ENCODE measurements at places on chromosomes 7 and 10.
A peak's percentile ranks its signal among the peaks of the same experiment; 100 is the strongest.

GRCh38 chr10:24897326-24897926, 55.0 kb downstream of the PRTFDC1 start:
- DNase-seq = no peak

DNA sequence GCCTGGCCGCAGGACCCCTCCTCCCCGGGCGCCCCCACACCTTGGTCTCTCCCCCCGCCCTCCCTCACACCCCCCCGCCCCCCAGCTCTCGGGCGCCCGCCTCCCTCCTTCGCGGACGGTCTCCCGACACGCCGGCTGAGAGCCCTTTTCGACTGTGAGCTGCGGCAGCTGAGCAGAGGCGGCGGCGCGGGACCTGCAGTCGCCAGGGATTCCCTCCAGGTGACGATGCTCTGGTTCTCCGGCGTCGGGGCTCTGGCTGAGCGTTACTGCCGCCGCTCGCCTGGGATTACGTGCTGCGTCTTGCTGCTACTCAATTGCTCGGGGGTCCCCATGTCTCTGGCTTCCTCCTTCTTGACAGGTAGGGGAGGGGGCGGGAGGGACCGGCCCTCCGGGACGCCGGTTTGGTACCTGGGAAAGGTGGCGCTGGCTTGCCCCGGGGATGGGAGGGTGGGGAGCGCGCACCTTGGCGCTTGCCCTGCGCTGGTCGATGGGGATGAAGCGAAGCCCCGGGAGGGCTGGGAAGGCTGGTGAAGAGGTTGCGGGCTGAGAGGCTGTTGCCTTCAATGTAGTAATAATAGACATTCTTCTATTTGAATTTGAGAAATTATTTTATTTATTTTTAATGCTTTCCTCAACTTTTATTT, at the start of gene BMPER:
Gene BMPER (plus strand): TSS at position 151 of the 644 bp plus-strand sequence. CDS start 75 bp downstream, at position 226.
- peak; percentile 8 for DNase-seq

DNA sequence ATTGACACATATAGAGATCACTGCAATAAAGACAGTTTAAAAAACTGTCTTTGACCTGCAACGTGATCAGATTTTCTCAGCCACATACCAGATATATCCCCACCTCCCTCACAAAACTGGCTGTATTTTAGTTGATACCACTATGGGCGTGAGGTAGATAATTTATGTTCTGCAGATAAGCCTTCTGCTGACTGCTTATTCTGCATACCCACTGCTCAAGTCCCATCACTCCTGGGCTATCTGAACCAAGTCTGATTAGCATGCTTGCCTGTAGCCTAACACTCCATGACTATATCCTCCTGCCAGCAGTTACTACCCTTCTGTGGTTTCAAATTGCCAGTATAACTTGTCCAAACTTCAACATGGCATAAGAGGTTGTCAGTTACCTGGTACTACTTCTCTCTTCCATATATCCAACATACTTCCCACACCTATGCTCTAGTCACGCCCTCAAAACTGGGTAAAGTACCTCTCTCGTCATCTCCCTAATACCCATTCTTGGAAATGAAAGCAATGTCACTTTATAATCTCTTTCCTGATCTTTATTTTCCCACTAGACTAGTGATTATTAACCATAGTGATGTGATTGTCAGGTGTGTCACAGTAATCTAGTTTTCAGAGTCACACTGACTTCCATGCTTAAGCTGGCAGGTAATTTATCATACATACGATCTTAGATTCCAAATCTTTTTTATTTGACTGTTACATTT, 70.7 kb downstream of the MALSU1 start:
- DNase-seq = no peak

DNA sequence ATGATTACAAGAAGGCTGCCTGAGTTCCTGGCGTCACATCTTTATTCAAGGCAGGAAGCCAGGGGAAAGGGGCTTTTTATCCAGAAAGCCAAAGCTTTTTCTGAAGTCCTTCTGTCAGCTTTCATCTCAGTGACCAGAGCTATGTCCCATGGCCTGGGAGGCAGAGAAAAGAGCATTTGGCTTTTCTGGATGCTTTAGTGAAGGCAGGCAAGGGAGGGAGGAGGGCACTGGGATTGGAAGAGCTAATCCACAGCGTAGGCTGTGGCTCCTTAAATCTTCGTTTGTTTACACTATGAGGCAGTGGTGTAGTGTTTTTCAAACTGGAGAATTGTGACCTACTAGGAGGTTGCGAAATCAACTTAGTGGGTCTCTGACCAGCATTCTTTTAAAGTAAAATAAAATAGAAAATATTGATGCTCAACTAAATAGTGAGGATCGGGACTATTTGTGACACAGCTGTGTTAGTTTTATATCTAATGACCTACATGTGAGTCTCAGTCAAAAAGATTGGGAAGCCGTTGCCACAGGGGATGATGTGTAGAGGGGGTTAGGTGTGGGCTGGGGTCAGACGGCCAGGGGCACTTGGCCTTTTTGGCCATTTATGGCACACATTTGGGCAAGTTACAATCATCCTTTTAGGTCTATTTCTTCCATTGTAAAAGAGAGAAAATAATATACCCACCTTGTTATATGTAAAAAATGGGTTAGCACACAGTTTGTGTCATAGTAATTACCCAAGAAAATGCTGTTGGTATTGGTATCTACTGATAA, 14.1 kb downstream of the CRYGN start:
- no peak for DNase-seq

GRCh38 chr10:14009371-14010100, 321.2 kb downstream of the FRMD4A start:
- DNase-seq = no peak

DNA sequence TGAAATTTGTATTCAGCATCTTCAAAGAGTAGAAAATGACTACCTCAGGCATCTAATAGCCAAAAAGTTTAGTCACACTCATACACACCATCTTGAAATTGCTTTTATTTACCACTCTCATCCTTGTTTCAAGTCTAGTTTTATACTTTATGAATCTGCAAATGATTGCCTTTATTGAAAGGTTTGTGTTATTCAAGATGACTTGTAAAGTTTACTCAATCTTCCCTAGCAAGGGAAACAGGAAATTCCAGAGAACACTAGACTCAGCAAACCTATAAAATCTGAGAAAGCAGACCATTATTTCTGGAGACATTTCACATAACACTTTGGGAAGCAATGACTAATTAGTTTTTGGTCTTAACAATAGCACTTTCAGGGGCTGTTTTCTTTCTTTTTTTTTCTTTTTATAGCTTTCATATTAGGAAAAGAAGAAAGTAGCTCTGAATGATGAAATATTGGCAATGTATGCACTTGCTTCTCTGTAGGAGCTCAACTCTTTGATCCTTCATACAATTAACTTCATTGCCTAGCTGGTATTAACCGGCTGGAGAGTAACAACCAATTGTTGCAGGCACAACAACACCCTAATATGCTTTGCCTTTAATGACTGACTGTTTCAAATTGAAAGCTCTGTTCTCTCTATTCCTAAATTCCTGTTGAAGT, 68.9 kb upstream of the HDAC9 start:
- no peak for DNase-seq

DNA sequence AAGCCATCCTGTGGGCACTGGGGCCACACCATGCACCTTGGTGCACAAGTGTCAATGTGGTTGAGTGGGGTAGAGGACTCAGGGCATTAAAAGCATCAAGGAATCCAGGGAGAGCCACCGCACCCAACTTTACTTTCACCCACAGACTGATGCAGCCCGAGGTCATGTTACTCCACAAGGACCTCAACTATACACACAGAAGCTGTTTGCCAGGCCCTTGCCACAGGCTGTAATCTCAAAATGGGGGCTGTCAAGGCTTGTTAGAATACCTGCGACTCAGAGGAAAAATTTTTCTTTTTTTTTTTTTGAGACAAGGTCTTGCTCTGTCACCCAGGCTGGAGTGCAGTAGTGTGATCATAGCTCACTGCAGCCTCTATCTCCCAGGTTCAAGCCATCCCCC, 26.5 kb upstream of the KCTD7 start:
- DNase-seq = no peak

DNA sequence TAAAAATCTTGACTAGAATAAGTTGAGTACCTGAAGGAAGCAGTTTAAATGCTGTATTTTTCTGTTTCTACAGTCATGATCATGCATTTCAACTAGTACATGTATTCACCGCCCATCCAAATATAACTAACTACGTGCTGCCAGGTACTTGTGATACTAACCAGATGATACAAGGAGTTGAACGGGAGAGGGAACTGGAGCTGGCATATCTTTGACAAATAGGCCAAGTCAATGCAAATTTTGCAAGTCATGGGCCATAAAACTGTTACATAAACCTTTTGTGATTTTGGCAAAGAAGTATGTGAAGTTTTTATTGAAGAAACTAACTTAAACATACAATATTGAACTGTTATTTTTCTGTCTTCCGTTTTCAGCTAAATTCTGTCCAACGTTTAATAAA, 14.5 kb downstream of the NUP42 start:
- no peak for DNase-seq

DNA sequence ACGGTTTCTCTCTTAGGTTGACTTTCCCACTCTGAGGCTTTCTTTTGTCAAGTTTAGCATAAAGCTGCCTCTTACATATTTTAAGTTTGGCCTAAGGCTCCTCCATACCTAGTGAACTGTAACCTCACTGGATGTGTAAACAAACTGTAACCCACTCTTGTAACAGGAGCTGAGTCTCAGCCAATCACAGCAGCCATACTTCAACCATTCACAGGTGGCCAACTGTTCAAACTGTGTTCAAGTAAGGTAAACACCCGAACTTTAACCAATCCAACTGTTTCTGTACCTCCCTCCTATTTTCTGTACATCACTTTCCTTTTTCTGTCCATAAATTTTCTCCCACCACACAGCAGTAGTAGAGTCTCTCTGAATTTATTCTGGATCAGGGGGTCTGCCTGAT, 7.7 kb upstream of the NRBF2 start:
- no peak for DNase-seq

DNA sequence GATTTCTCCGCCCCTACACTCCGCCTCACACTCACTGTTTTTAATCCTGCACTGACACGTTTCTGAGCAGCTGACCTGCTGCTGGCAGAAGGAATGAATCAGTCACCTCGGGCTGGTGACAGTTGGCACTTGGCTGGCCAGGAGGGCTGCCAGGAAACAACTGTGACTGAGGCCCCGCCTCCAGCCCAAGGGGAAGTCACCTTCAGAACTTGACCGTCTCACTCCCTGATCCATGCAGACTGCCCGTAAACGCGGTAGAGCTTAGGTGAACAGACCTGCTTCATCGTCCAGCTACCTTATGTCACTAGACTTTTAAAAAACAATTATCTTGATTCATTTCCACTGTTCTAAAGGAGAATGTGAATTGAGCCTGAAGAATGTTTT, 107.5 kb downstream of the DOCK1 start:
- DNase-seq = peak; percentile 55

- no peak for DNase-seq
Measured at GRCh38 chr7:108813251-108814014, 243.8 kb downstream of the DNAJB9 start.

GRCh38 chr10:67725567-67725966, 29.6 kb upstream of the CTNNA3 start:
- no peak for DNase-seq

GRCh38 chr10:80924063-80924952, 386.6 kb downstream of the SH2D4B start:
- peak; percentile 25 for DNase-seq

DNA sequence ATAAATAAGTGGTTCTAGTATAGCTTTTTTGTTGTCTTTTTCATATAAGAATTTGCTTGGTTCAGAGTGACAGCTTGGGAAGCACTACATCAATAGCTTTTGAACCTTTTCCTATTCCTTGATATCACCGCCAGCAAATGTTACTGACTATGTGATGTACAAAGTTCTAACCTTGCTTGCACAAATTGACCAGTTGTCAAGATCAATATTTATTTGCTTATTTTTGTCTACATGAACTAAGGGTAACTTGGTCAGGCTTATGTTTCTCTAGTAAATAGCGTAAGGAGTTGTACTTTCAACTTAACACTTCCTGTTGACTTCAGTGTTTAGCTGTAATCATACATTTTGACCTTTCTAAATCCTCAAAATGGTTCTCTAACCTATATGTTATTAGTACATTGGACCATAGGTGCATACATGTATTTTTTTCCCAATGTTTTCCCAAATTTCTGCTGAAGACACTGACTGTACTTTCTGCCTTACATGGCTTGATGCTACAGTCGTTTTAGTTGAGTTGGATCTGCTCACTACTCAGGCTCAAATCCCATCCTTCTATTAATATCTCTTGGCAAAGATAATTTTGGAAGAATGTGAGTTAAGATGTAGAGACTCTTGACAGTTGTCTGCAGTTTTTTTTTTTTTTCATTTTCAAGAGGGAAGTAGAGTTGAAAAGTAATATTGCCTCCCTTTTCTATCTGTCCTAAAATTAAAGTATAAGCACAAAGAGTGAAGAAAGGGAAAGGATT, 239.1 kb upstream of the KAT6B start:
- DNase-seq = no peak

DNA sequence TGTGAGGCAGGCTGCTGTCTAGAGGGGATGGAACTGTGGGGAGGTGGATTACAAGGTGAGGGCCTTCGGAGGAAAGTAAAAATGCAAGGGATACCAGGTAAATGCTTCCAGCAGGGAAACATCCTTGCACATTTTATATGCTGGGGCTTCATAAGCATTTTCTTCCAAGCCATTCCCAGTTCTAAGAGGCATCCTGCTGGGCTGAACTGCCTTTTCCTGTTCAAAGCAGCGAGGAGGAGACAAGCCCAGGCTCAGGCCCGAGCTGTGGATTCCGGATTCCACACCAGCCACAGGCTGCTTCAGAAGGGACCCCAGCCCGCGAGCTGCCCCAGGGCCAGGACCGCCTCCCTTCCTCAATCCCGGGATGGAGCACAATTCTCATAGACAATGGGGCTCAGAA, 249.7 kb downstream of the TNS3 start:
- DNase-seq = no peak

GRCh38 chr10:34780818-34781380, 34.2 kb downstream of the PARD3 start:
- no peak for DNase-seq

- DNase-seq = no peak
Measured at GRCh38 chr7:70492625-70493024, 639.3 kb upstream of the GALNT17 start.

GRCh38 chr10:95767884-95768556, 12.1 kb downstream of the ENTPD1 start:
- DNase-seq = no peak

DNA sequence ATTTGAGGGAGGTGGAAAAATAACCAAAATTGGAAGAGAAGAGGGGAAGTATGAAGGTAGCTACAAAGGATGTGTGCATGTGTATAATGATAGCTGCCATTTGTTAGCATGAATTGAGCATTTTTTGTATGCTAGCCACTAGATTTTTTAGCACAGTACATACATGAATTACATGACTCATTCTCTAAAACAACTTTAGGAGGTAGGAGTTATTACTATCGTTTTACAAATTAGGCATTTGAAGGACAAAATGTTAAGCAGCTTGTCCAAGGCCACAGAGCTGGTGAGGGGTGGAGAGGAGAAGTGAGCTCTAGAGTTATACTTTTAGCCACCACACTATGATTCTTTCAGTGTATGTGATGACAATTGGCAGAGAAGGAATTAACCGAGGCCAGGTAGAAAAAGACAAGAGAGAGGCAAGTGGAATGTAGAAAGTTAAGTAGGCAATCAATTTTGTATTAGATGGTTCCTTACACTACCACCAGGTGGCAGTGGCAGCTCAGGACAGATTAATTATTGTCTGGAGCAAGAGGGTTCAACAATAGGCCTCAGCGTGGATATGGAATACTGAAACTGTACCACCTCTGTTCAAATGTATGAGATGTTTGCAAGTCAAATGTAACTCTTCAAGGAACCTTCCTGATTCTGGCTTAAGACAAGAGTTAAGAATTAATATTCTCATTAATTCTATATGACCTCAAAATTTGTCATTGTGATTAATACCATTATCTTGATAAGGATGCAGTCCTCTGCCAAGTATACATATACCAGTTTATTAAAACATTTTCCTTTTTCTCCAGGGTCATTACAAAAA, 128.0 kb downstream of the MBL2 start:
- DNase-seq = peak; percentile 65

Data from globus pallidus (tissue), 1 donor.